Femur (tissue), 1 donor: ENCODE measurements at places on chromosomes 2 and 18.

- no peak for DNase-seq
Measured at GRCh38 chr18:50970006-50970405, 2.2 kb downstream of the ELAC1 start.

- no peak for DNase-seq
Measured at GRCh38 chr2:181998891-181999654, 13.4 kb downstream of the PPP1R1C start.

GRCh38 chr2:64609227-64609941, 44.3 kb downstream of the SERTAD2 start:
- peak; percentile 71 for DNase-seq

DNA sequence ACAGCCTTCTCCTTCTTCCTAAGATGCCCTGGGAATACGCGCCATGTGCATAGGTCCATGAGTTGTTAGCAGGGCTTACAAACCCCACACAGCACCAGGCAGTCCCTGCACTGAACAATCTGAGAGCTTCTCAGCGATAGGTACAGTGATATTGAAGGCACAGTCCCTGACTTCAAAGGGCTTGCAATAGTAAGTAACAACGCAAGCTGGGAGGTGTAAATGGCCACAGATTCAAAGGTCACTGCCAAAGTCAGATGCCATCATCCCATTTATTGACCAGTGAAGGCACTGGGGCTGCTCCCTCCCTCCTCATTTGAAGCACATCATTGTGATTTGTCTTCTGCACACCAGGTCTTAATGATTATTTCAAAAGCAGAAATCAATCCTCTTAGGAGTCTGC, 541 bp upstream of the SCYGR3 start:
- DNase-seq = no peak

GRCh38 chr18:62388855-62389760, 64.0 kb downstream of the TNFRSF11A start:
- DNase-seq = no peak

GRCh38 chr2:36060133-36060532, 295.4 kb upstream of the CRIM1 start:
- no peak for DNase-seq

DNA sequence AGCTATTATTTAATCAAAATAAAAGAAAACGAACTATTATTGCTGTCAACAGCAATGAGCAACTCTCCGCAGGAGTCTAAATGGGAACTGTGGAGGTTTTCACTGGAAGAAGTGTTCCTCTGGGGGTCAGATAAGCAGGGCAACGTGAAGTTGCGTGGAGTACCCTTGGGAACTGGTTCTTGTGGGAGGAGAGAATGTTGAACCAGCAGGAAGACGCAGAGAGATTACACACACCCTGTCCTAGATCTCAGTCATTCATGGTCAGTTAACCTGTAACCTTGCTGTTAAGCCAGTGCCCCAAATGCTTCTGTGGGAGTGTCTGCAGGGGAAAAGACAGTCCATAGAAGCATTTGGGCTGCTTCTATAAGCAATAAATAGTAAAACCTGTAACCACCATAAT, 20.4 kb upstream of the CABLES1 start:
- no peak for DNase-seq
